Vein endothelial cell (primary cell): ENCODE measurements at places on chromosomes 12 and 14. TPM values are rescaled to one million over a fixed set of nuclear protein-coding genes. Genes with fewer than 3 reads are reported as not detected.

Gene GPRC5A
- 5.0 and 11.1 TPM in 2 replicates for total RNA-seq

Gene RIPK3
- 4.2 and 4.9 TPM in 2 replicates for total RNA-seq

Gene SOAT2
- not detected in 2 replicates for total RNA-seq

Gene HCAR3
- total RNA-seq: not detected in 2 replicates

Gene BATF
- total RNA-seq: 2.5 and 2.9 TPM in 2 replicates

Gene OR4Q3
- not detected in 2 replicates for total RNA-seq

Gene OR6C2
- total RNA-seq: not detected in 2 replicates

Gene DHRS2
- 0.38 TPM in 1 of 2 replicates, not detected in the other for total RNA-seq

Gene ANKS1B
- 0.48 and 0.65 TPM in 2 replicates for total RNA-seq

Gene RD3L
- total RNA-seq: not detected in 2 replicates

Gene DIO2
- total RNA-seq: not detected in 2 replicates

Gene SYT10
- not detected in 2 replicates for total RNA-seq

Gene MUCL1
- not detected in 2 replicates for total RNA-seq

Gene CD163
- total RNA-seq: not detected in 2 replicates

Gene SLC17A8
- total RNA-seq: not detected in 2 replicates

Gene IL31
- total RNA-seq: not detected in 2 replicates

Gene C1R
- 0.65 and 1.1 TPM in 2 replicates for total RNA-seq

Gene OR4M1
- not detected in 2 replicates for total RNA-seq

Gene CMKLR1
- under 0.01 and 0.10 TPM in 2 replicates for total RNA-seq
